ENCODE measurements at places on chromosomes 4 and X.

DNA sequence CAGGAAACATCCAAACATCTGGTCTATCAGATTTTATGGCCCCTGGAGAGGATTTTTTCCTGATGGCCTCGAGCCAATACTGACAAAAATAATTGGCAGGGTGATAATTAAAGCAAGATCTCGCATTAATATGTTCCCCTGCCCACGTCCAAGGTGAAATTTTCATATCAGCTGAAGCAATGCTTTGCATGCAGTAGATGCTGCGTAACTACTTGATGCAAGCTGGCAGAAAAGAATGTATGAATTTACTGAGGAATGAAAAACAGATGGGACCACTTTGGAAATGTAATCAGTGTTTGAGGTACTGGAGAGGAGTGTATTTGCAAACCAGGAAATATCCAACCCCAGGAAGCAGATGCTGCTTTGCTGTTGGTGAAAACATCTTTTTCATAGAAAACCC lies 36.8 kb upstream of the REST start:
- H3K36me3 ChIP-seq: no peaks in the 10 kb centered on the region
- no peaks in the 10 kb centered on the region for H3K4me1 ChIP-seq
- H3K27ac ChIP-seq: no peak overlapping the region
- DNase-seq: no peak
- no peaks in the 10 kb centered on the region for H3K27me3 ChIP-seq

DNA sequence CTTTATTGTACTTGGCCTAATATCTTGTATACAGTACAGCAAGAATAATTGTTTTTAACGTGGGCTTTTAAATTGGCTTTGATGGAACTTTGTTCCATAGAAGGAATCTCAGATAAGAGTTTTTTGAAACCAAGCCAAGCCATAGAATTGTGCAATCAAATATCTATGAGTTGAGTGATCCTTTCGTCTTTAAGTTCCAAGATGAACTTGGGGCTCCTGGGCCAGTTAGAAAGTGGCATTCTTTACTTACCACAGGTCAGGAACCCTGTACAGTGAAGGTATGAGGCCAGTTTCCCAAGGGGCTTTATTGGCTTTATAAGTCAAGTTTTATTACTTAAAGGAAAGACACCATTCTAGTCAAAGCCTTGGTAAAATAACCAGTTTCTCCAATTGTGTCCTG lies 2104.2 kb downstream of the PCDH7 start:
- no peak overlapping the region for H3K4me3 ChIP-seq
- H3K4me1 ChIP-seq: no peaks in the 10 kb centered on the region
- no peak for DNase-seq
- no peaks in the 10 kb centered on the region for H3K27me3 ChIP-seq

DNA sequence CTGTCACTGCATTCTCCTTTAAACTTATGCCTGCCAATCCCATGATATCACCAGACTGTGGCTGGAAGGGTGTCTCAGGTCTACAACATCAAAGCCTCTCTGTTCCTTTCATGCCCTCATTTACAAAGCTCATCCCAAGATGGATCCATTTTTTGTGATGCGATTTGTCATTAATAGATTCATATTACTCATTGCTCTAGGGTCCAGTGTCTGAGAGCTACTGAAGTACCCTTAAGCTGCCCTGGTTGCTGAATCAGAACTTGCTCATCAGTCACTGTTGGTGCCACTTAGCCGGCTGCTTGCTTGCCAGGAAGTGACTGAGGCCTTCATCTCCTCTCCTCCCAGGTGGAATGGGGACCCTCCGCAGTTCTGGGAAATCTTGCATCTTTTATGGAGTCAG lies 395.5 kb upstream of the BOD1L1 start:
- no peaks in the 10 kb centered on the region for H3K27me3 ChIP-seq
- no peaks in the 10 kb centered on the region for H3K36me3 ChIP-seq
- no peak overlapping the region for H3K4me3 ChIP-seq
- no peak for DNase-seq

GRCh38 chr4:5040856-5041620 lies 10.2 kb upstream of the STK32B start:
- no peaks in the 10 kb centered on the region for H3K4me1 ChIP-seq
- no peak for DNase-seq
- no peak overlapping the region for H3K27ac ChIP-seq
- no peaks in the 10 kb centered on the region for H3K36me3 ChIP-seq

DNA sequence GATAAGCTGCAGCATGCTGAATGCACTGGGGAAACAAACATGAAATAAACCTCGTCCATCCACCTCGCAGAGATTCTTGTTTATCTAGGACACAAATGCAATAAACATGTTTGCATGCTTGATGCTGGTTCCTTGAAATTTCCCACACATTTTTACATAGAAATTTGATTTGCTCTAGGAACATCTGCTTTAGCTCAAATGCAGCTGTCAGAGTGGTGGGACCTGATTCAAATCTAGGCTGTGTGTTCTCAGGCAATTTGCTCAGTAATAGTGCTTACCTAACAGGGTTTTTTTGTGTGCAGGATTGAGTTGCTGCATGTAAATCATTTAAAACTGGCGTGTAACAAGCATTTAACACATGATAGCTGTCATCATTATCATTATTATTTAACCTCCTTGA lies 293.1 kb downstream of the QDPR start:
- H3K27me3 ChIP-seq: no peaks in the 10 kb centered on the region
- H3K4me1 ChIP-seq: no peaks in the 10 kb centered on the region
- H3K4me3 ChIP-seq: no peak overlapping the region
- H3K27ac ChIP-seq: no peak overlapping the region
- no peaks in the 10 kb centered on the region for H3K36me3 ChIP-seq

DNA sequence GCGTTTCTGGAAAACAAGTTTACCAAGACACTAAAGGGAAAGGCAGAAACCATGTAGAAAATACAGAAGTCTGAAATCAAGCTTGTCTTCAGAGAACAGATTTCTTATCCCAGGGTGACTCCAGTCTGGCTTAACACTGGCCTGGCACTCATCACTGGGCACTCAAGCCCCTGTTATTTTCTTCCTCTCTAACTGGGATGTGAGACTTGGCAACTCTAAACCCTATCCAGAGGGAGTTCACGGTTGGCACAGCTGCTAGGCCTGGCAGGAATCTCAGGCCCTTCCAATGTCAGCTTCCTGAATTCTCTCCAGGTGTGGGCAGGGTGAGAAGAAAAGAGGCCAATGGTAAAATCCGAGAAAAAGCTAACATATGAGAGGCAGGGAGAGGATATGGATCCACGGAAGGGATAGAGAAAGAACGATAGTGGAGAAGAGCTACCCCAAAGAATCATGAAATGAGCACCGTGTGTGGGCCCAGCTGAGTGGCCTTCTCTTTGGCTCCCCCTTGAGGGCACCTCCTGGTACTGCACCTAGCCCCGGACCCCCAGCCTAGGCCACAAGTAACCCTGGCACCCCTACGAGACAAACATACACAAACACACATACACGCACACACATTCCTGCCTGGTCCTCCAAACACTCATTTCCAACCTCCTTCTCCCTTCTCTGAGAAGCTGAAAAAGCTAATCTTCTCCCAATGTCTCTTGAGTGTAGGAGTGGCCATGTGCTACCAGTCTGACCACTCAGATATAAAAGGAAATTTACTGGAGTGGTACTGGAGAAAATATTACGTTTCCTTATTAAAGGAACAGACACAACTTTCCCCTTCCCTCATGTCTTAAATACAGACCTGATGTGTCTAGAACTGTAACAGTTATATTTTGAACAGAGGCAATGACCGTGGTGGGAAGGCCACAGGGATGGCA lies 16.6 kb upstream of the PTCHD1 start:
- no peaks in the 10 kb centered on the region for H3K36me3 ChIP-seq
- H3K27me3 ChIP-seq: no peaks in the 10 kb centered on the region
- DNase-seq: no peak
- no peak overlapping the region for H3K4me3 ChIP-seq
- H3K4me1 ChIP-seq: no peaks in the 10 kb centered on the region
- H3K27ac ChIP-seq: no peak overlapping the region

DNA sequence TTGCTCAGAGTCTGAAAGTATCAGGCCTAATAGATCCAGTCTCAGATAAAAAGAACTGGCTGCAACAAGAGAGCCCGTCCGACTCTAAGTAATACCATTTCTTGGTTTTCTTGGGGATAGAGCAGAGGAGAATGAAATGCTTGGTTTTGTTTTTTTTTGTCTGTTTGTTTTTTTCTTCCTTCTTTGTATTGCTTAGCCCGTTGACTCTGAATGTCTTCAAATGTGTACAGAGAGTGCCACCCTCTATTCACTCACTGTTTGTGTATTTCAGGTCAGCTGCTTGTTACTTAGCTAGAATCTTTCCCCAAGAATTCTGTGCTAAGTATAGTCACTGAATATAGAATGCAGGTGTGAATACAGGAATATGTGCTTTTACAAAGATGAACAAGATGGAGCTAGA lies 5.7 kb upstream of the TMEM156 start:
- H3K27ac ChIP-seq: no peak overlapping the region
- peaks cover 47% of the 10 kb centered on the region for H3K4me1 ChIP-seq
- no peak for DNase-seq
- no peak overlapping the region for H3K4me3 ChIP-seq
- H3K27me3 ChIP-seq: no peaks in the 10 kb centered on the region

GRCh38 chrX:124300405-124300804 lies 32.1 kb upstream of the TEX13D start:
- DNase-seq: no peak
- no peaks in the 10 kb centered on the region for H3K36me3 ChIP-seq
- no peak overlapping the region for H3K4me3 ChIP-seq
- H3K27ac ChIP-seq: no peak overlapping the region
- H3K4me1 ChIP-seq: no peaks in the 10 kb centered on the region
- no peaks in the 10 kb centered on the region for H3K27me3 ChIP-seq

- no peaks in the 10 kb centered on the region for H3K36me3 ChIP-seq
- no peak within 1 kb of the TSS for H3K27ac ChIP-seq
- DNase-seq: no peak
- H3K4me1 ChIP-seq: peaks cover 28% of the 10 kb centered on the region
These were observed at the start of gene NEUROG2 for GRCh38 chr4:112516066-112516470. NEUROG2 (minus strand) TSS chr4:112516180; CDS start chr4:112515475, 705 bp downstream.

DNA sequence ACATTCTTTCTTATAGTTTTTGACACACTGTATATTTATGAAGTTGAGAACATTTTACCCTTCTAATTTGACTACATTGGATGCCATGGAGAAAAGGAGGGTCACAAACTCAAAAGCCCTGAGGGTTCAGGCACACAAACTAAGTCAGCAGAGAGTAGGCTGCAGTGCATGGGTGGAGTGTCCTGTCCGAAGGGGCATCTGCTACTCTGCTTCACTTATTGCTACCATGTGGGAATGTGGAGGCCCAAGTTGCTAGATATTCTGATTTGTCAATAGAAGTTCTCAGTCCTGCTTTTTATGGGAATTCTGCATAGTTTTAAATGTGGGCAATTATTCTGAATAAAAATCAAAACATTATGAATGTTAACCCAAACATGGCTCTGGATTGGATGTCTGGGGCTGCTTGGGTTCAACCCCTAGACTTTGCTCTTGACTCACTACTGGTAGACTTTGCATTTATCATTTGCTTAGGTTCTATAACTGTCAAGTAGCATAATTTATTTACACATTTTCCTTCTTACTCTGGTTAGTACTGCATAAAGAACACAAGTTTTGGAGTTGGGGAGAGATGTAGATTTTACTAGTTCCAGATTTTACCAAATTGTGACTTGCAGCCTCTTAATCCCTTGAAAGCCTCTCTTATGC lies 255.1 kb downstream of the SPRY1 start:
- peak overlapping the region; percentile 92 for H3K27ac ChIP-seq
- no peaks in the 10 kb centered on the region for H3K27me3 ChIP-seq
- DNase-seq: no peak
- H3K4me1 ChIP-seq: peaks cover 60% of the 10 kb centered on the region
- H3K36me3 ChIP-seq: 0 out of 3 replicates have a peak, but pooled peaks cover 9% of the 10 kb centered on the region

- DNase-seq: no peak
- no peak overlapping the region for H3K27ac ChIP-seq
- no peak overlapping the region for H3K4me3 ChIP-seq
- no peaks in the 10 kb centered on the region for H3K27me3 ChIP-seq
These were observed 14.3 kb upstream of the UBA1 start for GRCh38 chrX:47179221-47179927.

GRCh38 chrX:16737024-16737423 lies 17.6 kb downstream of the SYAP1 start:
- DNase-seq: no peak
- H3K27me3 ChIP-seq: no peaks in the 10 kb centered on the region
- peaks cover 15% of the 10 kb centered on the region for H3K4me1 ChIP-seq
- no peak overlapping the region for H3K27ac ChIP-seq
- no peak overlapping the region for H3K4me3 ChIP-seq
- H3K36me3 ChIP-seq: peaks cover 3% of the 10 kb centered on the region

DNA sequence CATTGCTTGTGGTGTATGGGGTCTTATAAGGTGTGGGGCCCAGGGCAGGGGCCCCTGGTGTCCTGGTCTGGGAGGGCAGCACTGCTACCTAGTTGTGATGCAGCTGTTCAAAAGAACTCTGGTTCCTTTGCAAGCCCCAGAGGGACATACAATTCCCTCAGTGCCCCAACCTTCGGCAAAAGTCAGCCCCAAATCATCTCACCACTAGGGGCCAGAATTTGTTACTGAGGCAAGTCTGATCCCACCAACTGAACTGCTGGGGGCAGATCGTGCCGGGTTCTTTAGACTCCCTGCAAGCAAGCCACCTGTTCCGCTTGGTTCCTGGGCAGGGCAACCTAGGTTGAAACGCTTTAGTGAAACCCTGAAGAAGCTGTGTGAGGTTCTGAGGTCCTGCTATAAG lies 180.1 kb upstream of the S100G start:
- H3K27ac ChIP-seq: no peak overlapping the region
- no peaks in the 10 kb centered on the region for H3K36me3 ChIP-seq
- no peaks in the 10 kb centered on the region for H3K27me3 ChIP-seq
- H3K4me3 ChIP-seq: no peak overlapping the region
- no peak for DNase-seq

DNA sequence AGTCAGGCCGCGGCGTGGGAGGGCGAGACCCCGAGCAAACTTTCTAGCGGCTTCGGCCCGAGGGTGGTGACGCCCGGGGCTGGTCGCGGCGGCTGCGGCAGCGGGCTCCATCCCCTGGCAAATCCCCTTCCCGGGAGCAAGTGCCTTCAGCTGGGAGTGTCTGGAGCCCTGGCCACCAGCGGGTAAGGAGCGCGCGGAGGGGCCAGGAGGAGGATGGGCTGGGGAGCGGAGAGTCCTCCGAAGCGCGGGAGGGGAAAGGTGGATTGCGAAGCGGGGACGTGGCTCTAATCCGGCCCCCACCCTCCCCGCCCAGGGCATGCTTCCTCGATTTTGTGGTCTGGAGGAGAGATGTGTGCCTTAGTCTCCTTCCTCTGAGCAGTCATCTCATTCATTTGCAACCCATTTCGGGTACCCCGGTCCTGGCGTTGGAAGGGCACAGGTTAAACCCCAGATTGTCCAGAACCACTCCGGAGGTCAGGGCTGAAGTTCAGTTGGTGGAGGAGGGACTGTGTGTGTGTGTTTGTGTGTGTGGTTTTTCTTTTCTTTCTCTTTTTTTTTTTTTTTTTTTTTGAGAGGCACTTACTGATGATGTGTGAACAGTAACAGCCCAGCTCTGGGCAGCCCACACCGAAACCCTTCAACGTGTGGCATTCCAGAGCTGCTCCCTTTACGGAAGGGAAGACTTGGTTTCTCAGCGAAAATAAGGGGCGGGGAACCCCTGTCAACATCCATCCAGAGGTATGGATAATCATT lies 516 bp downstream of the SGMS2 start:
- H3K4me1 ChIP-seq: peaks cover 28% of the 10 kb centered on the region
- H3K36me3 ChIP-seq: no peaks in the 10 kb centered on the region
- no peak overlapping the region for H3K27ac ChIP-seq
- peaks cover 1% of the 10 kb centered on the region for H3K27me3 ChIP-seq
- no peak for DNase-seq
- peak overlapping the region; percentile 60 for H3K4me3 ChIP-seq

Measured in HepG2 (cell line).